ENCODE measurements at places on chromosomes 6 and 20.
A peak's percentile ranks its signal among the peaks of the same experiment; 100 is the strongest.

GRCh38 chr6:87066449-87067333, 28.2 kb downstream of the CGA start:
- no peaks in the 10 kb centered on the region for H3K4me1 ChIP-seq
- H3K4me3 ChIP-seq = no peak overlapping the region
- no peak overlapping the region for H3K27ac ChIP-seq
- peak; percentile 61 for DNase-seq
- no peaks in the 10 kb centered on the region for H3K36me3 ChIP-seq
- H3K27me3 ChIP-seq = peaks cover 6% of the 10 kb centered on the region

GRCh38 chr6:1310628-1311399, 1.1 kb upstream of the FOXQ1 start:
- no peak overlapping the region for H3K27ac ChIP-seq
- peak overlapping the region; percentile 44 for H3K4me3 ChIP-seq
- H3K27me3 ChIP-seq = peaks cover 72% of the 10 kb centered on the region
- DNase-seq = no peak
- no peaks in the 10 kb centered on the region for H3K36me3 ChIP-seq

DNA sequence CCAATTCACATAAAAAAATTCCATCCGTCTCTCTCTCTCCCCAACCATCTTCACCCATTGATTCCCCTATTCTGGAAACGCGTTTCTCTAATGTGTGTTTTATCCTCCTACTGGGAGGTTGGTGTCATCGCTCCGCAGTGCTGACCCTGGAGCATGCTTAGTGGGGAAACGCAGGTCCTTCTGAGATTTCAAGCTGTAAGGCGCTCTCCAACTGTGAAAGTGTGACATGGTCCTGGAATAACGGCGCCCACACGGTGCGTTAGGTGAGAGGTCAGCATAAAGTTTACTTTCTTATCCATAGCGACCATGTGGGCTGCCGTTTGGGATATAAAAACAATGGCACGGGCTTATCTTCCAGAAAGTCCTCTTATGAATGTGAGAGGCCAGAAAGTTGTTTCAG, 123.9 kb downstream of the WDR27 start:
- no peak overlapping the region for H3K4me3 ChIP-seq
- H3K36me3 ChIP-seq = peaks cover 22% of the 10 kb centered on the region
- no peak overlapping the region for H3K27ac ChIP-seq
- no peak for DNase-seq

GRCh38 chr6:46190889-46191288, 20.1 kb upstream of the ENPP5 start:
- H3K4me3 ChIP-seq = no peak overlapping the region
- no peak for DNase-seq
- no peaks in the 10 kb centered on the region for H3K4me1 ChIP-seq
- H3K27ac ChIP-seq = no peak overlapping the region
- H3K36me3 ChIP-seq = no peaks in the 10 kb centered on the region

- no peak overlapping the region for H3K27ac ChIP-seq
- H3K4me1 ChIP-seq = peaks cover 18% of the 10 kb centered on the region
- no peaks in the 10 kb centered on the region for H3K27me3 ChIP-seq
- DNase-seq = peak; percentile 64
- H3K36me3 ChIP-seq = peaks cover 96% of the 10 kb centered on the region
- H3K4me3 ChIP-seq = no peak overlapping the region
These were observed 9.8 kb upstream of the DEF6 start for GRCh38 chr6:35287671-35288396.

GRCh38 chr20:24004471-24004870, 15.9 kb upstream of the GGTLC1 start:
- H3K27ac ChIP-seq = no peak overlapping the region
- H3K4me1 ChIP-seq = no peaks in the 10 kb centered on the region
- DNase-seq = no peak

GRCh38 chr6:80263585-80263984, 157.1 kb downstream of the BCKDHB start:
- no peak overlapping the region for H3K4me3 ChIP-seq
- no peak overlapping the region for H3K27ac ChIP-seq
- no peak for DNase-seq

DNA sequence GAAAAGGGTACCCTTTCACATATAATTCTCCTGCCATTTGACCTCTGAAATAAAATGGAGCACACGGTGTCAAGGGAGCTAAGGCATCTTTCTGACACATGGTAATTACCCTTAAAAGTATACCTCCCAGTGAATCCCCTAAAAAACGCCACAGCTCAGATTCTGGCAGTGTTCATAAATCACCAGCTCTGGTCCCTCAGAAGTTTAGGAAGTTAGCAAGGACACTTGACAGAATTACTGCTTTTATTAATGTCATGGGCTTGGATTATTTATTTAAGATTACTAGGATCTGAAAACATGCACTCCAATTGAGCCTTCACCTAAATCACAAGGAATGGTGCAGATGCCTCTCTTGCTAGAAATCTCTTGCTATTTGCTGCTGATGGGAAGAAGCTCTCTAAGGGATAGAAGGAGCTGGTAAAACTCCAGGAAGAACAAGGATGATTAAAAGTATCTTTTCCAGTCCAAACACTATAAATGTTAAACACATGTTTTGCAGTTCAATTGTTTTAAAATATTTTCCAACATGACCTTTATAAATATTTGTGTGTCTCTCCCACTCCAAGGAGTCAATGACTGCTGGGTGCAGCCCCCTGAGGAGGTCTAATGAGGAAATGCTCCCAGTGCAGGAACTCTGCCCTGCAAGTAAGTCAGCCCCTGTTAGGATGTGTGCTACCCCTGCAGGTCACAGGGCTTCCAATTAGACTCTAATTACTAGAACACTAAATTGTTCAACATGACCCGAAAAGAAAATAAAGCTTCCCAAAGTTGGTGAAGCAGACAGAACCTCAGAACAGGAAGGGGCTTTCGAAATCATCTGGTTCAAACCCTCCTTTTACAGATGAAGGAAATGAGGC, 230.3 kb downstream of the TFAP2A start:
- H3K4me1 ChIP-seq = peaks cover 1% of the 10 kb centered on the region
- no peaks in the 10 kb centered on the region for H3K27me3 ChIP-seq
- DNase-seq = no peak
- no peak overlapping the region for H3K4me3 ChIP-seq
- H3K36me3 ChIP-seq = no peaks in the 10 kb centered on the region
- H3K27ac ChIP-seq = no peak overlapping the region

DNA sequence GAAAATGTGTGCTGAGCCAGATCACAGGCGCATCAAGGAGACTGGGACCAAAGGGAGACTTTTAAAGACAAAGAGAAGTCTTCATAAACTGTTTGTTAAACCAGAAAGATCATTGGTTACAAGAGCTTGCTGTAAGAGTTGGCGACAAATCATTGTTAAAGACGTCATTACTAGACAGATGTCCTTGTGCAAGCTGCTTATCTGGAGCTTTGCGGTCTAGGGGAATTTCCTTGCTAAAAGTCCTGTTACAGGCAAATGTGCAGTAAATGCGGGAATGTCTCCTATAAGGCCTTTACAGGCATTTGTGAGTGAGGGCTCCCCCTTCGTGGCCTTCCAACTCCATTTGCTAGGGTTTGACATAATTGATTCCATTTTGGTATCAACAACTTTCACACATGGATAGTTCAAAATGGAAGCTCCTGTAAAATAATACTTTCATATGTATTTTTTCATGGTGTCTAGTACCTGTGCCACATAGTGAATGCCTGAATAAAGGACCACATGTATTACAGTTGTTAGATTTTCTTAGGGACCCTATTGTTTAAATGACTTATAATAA, 362.4 kb downstream of the UTRN start:
- H3K4me1 ChIP-seq = peaks cover 1% of the 10 kb centered on the region
- no peak overlapping the region for H3K27ac ChIP-seq
- peak; percentile 26 for DNase-seq
- no peaks in the 10 kb centered on the region for H3K27me3 ChIP-seq
- no peaks in the 10 kb centered on the region for H3K36me3 ChIP-seq
- no peak overlapping the region for H3K4me3 ChIP-seq

- no peaks in the 10 kb centered on the region for H3K4me1 ChIP-seq
- no peak overlapping the region for H3K4me3 ChIP-seq
- H3K36me3 ChIP-seq = no peaks in the 10 kb centered on the region
- DNase-seq = no peak
- H3K27ac ChIP-seq = no peak overlapping the region
These were observed 13.3 kb downstream of the MCHR2 start for GRCh38 chr6:99980741-99981140.

DNA sequence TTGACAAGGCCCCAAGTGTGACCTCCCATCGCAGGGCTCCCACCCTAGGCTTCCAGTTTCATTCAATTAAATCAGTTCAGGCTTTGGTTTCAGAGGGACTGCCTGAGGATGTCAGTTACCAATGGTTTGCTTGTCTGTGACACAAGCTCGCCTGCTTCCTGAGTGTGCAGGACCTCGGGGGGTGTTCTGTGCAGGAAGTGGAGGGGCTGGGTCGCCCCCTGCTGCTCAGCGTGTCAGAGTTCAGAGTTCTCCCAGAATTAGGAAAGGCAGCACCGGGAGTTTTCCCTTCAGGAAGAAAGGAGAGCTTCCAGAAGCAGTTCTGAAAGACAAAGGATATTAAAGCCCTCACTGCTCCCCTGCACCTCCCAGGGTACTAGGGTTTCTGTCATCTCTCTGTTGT, 50.8 kb upstream of the TGM3 start:
- no peak overlapping the region for H3K4me3 ChIP-seq
- H3K4me1 ChIP-seq = no peaks in the 10 kb centered on the region
- peaks cover 16% of the 10 kb centered on the region for H3K27me3 ChIP-seq

GRCh38 chr6:32214126-32214525, 9.7 kb downstream of the NOTCH4 start:
- H3K36me3 ChIP-seq = peaks cover 2% of the 10 kb centered on the region
- no peak overlapping the region for H3K4me3 ChIP-seq
- H3K4me1 ChIP-seq = no peaks in the 10 kb centered on the region
- DNase-seq = no peak

- DNase-seq = peak; percentile 65
- no peaks in the 10 kb centered on the region for H3K36me3 ChIP-seq
- no peak overlapping the region for H3K27ac ChIP-seq
- H3K4me3 ChIP-seq = no peak overlapping the region
- H3K27me3 ChIP-seq = no peaks in the 10 kb centered on the region
- no peaks in the 10 kb centered on the region for H3K4me1 ChIP-seq
These were observed 9.2 kb upstream of the EFHC1 start for GRCh38 chr6:52410979-52411378.

GRCh38 chr6:95578106-95578410, 723 bp downstream of the MANEA start:
- DNase-seq = no peak
- H3K4me1 ChIP-seq = no peaks in the 10 kb centered on the region

GRCh38 chr6:91453224-91453878, 866.5 kb upstream of the MAP3K7 start:
- H3K27me3 ChIP-seq = no peaks in the 10 kb centered on the region
- no peak overlapping the region for H3K27ac ChIP-seq
- H3K36me3 ChIP-seq = no peaks in the 10 kb centered on the region

DNA sequence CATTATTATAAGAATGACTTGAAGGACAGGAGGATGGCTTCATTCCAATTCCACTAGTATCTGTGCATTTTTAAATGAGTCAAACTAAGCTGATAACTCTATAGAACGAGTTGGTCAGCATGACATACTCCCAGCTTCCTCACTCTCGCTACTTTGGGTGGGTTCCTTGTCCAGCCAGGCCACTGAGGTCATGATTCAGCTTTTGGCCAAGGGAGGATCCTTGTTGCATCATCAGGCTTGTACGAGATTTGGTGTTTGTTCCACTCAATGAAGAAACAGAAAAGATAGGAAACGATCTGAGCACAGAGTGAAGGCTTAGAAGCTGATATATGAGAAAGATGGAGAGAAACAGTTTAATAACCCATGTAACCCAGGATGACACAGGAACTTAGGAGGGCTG, 19.8 kb downstream of the NEDD9 start:
- H3K27me3 ChIP-seq = no peaks in the 10 kb centered on the region
- H3K4me3 ChIP-seq = no peak overlapping the region
- H3K27ac ChIP-seq = no peak overlapping the region
- peaks cover 30% of the 10 kb centered on the region for H3K36me3 ChIP-seq
- peaks cover 14% of the 10 kb centered on the region for H3K4me1 ChIP-seq
- peak; percentile 64 for DNase-seq

- H3K27ac ChIP-seq = no peak overlapping the region
- no peaks in the 10 kb centered on the region for H3K36me3 ChIP-seq
- H3K4me3 ChIP-seq = no peak overlapping the region
- H3K4me1 ChIP-seq = peaks cover 4% of the 10 kb centered on the region
- no peak for DNase-seq
These were observed 5.6 kb upstream of the C6orf132 start for GRCh38 chr6:42148058-42148457.

DNA sequence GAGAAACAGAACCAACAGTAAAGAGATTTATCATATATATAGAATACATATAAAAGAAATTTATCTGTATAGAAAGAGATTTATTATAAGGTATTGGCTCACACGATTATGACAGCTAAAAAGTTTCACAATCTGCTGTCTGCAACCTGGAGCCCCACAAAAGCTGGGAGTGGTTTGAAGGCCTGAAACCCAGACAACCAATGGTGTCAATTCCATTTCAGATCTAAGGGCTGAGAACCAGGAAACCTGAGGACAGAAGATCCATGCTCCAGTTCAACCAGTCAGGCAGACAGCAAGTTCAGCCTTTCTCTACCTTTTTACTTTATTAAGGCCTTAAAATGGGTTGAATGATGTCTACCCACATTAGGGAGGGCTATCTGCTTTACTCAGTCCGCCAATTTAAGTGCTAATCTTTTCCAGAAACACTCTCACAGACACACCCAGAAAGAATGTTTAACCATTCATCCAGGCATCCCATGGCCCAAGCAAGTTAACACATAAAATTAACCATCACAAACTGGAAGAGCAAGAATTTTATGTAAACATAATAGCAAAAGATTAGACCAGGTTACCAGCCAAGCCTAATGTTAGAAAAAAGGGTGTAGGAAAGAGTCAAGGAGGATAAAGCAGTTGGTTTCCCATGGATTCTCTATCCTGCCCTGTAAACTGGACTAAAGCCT, 170.9 kb downstream of the FUT9 start:
- H3K36me3 ChIP-seq = no peaks in the 10 kb centered on the region
- DNase-seq = no peak
- H3K4me3 ChIP-seq = no peak overlapping the region
- H3K27me3 ChIP-seq = no peaks in the 10 kb centered on the region

GRCh38 chr6:85183841-85184240, 266.0 kb upstream of the NT5E start:
- DNase-seq = no peak
- no peaks in the 10 kb centered on the region for H3K36me3 ChIP-seq
- no peak overlapping the region for H3K27ac ChIP-seq
- peaks cover 9% of the 10 kb centered on the region for H3K4me1 ChIP-seq
- H3K4me3 ChIP-seq = no peak overlapping the region

DNA sequence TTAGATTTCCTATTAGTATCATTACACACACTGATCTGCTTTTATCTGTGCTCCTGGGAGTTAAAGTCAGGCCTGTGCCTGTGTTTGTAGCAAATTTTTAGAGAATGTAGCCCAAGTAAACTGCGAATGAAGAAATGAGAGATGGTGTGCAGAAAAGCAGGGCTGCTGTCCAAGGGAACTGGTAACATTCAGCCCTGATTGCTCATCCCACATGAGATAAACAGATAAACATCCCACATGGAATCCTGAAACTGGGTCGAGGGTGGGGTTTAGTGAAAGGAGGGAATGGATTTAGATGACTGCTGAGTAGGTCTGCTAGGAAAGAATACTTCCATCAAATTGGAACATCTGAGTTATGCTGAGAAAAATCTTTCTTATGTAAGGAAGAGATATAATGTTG, 69.1 kb downstream of the GRIK2 start:
- DNase-seq = peak; percentile 13
- H3K4me1 ChIP-seq = no peaks in the 10 kb centered on the region
- no peak overlapping the region for H3K4me3 ChIP-seq
